Stomach (tissue), 19 donors: ENCODE measurements at places on chromosomes 6 and 20.

DNA sequence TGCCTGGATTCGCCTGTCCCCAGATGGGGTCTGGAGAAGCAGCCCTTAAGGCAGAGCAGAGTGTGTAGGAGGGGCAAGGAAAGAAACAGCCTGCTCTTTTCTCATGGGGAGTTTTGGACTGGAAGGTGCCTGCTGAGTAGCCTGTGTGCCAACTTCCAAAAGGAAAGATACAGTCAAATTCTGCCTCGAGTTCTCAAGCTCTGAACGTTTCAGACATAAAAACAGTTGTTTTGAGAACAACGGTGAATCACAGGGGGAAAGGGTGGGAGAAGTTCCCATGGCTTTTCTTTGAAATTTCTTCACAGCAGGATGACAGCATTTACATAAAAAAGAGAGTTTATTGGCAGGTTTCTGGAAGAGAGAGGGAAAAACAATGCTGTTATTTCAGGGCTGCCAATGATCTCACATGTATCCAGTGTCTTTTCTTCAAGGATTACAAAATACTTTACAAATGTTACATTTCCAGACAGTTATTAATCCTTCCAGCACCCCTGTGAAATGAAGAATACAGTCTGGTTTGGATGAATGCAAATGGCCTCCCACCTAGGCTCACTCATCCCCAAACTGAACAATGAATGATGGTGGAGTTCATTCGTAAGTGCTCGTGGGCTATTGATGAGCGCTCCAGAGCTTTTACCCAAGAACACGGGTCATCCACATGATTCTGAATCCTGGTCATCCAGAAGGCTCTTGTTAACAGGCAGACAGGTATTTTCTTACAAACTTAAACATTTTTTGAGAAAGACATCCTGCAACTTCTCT, 33.8 kb upstream of the ECI2 start:
- no peak for DNase-seq

GRCh38 chr6:62229231-62229630, 56.8 kb downstream of the KHDRBS2 start:
- no peak for DNase-seq

DNA sequence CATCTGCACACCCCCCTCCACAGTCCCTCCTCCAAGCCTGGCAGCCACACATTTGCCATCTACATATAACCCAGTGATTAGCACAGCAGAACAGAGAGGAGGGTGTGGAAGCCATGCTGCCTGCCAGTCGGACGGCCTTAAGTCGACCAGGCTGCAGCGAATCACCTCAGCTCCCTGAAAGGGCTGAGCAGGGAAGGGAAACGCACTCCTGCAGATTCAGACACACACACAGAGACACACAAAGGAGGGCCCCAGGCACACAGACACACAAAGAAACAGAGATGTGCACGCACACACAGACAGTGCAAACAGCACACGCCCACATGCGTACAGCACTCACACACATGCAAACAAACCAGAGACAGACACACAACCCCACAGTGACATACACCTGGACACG, 11.2 kb upstream of the SIRPA start:
- DNase-seq: no peak

- no peak for DNase-seq
Measured at GRCh38 chr6:28947831-28948270, 24.1 kb upstream of the TRIM27 start.

- no peak for DNase-seq
Measured at GRCh38 chr6:74756923-74757322, 448.9 kb downstream of the COL12A1 start.

DNA sequence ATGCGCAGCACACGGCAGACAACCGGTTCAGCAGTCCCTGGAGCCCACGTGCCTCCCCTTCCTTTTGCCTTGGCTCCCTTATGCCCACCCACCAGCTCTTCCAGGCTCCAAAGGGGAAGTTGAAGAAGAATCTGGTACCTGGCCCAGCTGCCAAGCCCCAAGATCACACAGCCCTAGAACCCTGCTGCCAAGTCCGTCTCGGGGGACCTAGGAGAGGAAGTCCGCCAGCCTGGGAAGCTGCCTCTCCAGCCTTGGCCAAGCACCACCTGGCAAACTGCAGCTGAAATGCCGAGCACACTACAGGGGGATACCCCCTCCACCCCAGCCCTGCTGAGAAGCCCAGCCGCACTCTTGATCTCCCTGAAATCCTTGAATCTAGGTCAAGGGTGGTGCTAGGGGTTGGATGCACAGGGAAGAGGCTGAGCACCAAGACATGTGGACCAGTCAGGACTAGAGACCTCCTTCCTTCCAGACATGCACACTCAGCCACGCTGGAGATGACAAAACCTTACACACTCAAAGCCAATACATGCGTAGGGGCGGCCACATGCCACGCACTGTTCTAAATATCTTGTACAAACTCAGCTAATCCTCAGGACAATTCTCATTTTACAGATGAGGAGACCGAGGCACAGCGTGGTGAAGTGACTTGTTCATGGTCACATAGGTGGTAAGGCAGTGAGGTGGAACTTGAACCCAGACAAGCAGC, 124.1 kb downstream of the PREX1 start:
- DNase-seq: no peak

GRCh38 chr6:40036186-40036585, 101.9 kb upstream of the MOCS1 start:
- no peak for DNase-seq

DNA sequence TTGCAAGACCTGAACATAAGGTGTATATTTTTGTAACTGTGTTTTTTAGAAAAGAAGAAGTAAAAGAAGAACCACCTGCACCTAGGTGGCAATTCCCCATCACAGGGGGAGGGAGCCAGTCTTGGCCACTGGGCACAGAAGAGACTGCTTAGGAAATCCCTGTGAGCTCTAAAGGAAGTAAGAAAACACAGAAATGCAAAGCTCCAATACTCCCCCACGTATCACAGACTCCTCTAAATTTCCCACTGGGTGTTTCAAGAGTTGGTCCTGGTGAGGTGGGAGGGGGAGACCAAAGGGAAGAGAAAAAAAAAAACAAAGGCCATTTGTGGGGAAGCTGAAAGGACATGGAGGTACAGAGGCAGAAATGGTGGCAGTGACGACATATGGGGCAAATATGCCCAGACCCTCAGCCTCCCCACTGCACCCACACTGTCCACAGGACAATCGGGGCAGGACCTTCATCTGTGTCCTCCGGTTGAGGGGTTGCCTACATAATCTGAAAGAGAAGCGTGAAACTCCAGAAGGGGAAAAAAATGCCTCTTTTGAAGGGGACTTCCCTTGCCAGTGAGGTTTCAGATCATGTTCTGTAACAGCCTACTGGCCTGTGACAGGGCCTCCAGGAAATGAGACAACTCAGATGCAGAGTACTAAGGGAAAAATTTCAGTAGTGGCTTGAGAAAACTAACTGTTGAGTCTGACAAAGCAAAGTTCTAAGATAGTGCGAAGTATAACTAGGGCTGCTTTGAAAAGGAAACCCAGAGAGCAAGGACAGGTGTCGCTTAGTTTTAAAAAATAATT, 226.2 kb upstream of the MARCKS start:
- no peak for DNase-seq

DNA sequence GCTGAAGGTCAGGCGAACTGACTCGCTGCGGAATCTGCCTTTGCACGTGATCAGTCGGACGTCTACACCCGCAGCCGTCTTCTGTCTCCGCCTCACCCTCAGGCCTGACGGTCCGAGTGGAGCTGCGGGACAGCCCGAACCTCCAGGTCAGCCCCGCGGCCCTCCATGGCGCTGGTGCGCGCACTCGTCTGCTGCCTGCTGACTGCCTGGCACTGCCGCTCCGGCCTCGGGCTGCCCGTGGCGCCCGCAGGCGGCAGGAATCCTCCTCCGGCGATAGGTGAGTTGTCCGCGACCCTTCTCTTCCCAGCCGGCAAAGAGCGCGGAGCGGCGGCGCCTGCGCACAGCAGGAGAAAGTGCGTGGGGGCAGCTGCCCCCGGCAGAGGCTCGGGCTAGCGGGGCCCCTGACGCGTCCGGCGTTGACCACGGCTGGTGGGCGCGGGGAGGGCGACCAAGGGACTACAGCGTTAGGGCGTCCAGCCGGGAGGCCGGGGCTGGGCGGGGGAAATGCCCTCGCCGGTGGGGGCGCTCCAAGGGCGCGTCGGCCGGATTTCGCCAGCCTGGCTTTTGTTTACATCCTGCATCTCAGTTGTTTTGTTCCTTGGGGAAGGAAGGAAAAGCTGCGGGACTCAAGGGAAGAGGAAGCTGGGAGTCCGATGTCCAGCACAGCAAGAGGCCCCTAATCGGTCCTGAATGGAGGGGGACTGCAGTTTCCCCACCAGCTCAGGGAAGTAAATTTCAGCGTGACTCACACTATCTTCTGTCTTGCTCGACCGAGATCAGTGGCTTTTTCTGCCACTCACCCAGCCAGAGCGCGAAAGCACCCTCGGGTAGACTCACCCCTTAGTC, at the start of gene SMPDL3A:
Gene SMPDL3A (plus strand): TSS at position 77 of the 846 bp plus-strand sequence. CDS start 89 bp downstream, at position 166.
- peak; percentile 92 for DNase-seq

DNA sequence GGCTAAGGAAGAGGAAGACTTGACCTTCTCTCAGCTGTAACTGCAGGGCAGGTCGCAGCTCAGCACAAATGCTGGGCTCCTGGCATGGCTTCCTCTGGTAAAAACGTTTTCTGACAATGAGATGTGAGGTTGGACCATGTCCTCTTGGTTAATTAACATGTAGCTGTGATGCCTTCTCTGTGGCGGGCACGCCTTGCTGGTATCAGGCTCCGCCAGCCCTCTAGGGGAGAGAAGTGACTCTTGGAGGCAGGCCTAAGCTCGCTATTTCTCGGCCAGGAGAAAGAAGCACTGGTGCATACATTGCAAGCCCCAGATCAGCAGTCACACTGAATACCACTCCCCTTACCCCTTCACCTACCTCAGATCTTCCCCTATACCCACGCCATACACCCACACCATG, 65.0 kb downstream of the QRSL1 start:
- DNase-seq: peak; percentile 65

- DNase-seq: no peak
Measured at GRCh38 chr6:55566036-55566710, 12.8 kb downstream of the HMGCLL1 start.

- DNase-seq: peak; percentile 94
Measured at GRCh38 chr20:47358672-47359529, 2.4 kb upstream of the ZMYND8 start.

DNA sequence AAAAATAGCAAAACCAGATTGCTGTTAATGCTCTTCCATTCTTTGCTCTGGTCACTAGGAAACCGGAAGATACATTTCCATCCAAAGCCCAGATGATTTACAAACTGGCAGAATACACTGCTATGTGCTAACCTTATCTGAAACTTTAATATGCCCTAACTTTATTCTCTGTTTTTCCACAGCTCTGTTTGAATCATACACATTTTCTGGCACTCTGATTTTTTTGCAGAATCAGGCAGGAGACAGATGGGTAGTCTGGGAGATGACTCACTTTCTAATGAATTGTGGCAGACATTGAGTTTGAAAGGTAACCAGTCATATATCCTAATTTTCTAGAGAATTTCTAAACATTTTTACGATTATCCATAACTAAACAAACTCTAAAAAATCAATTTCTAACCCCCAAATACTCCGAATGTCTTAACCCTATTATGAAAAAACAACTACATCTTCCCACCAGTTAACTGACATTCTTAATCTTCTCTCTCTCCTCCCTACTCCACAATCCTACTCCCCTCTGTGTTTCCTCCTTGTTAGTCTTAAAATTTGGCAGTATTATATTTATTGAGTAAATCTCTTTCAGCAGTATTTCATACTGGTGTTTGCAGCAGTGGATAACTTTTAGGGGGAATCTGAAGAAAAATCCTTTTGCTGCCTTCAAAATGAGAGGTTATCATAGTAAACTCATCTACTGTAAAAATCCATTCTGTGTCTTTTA, 63.5 kb downstream of the MAN1A1 start:
- DNase-seq: no peak

DNA sequence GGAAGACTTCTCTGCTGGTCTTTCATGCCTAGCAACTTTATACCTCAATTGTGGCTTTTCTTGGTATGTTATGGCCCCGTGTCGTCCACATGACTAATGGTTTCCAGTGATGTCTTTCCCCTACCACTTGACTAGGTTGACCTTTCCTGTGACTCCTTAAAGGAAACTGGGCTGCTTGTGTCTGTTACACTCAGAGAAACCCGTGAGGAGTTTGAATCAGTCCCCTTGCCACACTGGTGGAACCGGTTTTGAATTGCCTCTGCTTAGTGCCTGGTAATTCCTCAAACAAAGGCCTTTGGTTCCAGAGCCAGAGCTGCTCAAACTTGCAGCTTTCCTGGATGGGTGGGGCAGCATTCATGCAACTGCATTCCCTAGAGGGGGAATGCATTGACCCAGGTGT, 21.9 kb downstream of the ECT2L start:
- DNase-seq: peak; percentile 96

GRCh38 chr20:40746251-40746650, 57.2 kb upstream of the MAFB start:
- no peak for DNase-seq

DNA sequence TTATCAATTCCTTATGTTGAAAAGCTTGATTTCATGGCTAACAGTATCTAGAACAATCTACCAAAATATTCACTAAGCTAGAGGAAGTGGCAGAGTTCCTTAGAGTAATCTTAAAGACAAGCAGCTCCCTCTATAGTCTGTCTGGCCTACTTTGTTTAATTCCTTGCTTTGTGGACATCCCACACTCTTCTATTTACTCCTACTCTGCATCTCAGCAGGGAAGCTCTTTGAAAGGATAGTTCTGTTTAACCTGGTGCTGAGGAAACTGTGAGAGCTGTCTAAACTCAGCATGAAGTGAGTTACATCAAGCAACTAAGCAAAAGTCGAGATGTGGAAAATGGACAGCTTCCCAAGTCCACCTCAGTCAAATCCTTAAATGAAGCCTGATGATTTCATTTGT, 4.3 kb downstream of the REV3L start:
- peak; percentile 67 for DNase-seq

DNA sequence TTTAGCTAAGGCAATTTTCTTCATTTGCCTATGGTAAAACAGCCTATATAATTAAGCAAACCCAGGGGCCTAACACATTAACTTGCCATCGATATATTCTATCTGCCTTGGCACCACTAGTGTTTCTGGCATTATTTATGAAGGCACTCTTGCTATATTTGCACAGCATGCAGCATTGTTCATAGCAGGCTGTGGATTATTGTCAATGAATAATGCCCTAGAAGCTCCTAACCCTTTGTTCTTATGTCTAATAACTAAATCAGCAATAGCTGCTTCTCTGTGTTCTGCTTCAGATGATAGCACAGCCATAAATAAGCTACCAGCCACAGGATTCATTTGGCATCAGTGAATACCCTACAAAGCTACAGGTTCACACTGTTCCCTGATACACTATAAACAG, 254.8 kb upstream of the STXBP5 start:
- no peak for DNase-seq

GRCh38 chr6:143295932-143296331, 154.6 kb downstream of the ADAT2 start:
- no peak for DNase-seq

GRCh38 chr6:170345662-170346061, 39.1 kb downstream of the FAM120B start:
- no peak for DNase-seq

DNA sequence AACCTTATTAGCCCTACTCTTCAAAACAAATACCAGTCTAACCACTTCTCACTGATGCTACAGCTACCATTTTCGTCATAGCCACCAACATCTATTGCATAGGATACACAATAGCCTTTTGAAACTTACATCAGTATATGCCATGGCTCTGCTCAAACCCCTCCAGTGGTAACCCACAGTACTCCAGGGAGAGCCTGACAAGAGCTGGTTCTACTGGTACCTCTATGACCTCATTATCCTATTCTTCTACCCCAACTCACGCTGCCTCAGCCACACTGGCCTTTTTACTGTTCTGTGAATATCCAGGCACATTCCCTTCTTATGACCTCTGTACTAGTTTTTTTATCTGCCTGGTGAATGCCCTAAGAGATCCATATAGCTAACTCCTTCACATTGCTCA, 157.6 kb downstream of the ARHGAP18 start:
- DNase-seq: no peak

GRCh38 chr6:89589297-89590025, 49.1 kb downstream of the LYRM2 start:
- DNase-seq: no peak
